ENCODE measurements at places on chromosomes 3 and 15.
A peak's percentile ranks its signal among the peaks of the same experiment; 100 is the strongest.

DNA sequence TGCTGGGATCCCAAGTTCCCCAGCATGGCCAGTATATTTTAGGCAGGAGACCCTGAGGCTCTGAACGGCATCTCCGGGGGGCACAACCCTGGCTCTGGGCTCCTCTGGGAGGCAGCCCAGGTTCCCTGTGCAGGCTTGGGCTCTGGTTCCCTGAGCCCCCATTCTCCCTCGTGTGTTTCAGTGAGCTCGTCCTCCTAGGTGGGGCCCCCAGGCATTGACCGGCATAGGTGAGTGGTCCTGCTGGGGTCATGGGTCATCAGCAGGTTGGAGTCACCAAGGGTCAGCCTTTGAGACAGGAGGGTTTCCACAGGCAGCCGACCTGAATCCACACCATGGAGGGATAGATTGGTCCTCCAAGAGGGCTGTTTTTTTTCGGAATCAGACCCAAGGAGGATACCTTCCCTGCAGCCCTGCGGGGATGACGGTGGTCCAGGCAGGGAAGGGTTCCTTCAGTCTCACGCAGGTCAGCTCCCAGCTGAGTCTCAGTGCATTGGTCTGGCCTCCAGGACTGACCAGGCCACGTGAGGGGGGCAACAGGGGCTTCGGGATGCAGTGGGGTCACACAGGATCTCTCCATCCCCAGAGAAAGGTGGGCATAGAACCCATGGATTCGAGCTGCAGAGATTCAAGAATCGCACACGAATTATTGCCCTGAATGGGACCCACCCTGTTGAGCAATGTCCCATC lies 226.0 kb downstream of the SNRPN start:
- no peak for DNase-seq

GRCh38 chr3:111768571-111769100 lies 90.4 kb upstream of the PHLDB2 start:
- peak; percentile 95 for DNase-seq

GRCh38 chr15:100235030-100235617 lies 106.7 kb downstream of the ADAMTS17 start:
- no peak for DNase-seq

- peak; percentile 81 for DNase-seq
These were observed 80.3 kb downstream of the TM4SF4 start for GRCh38 chr3:149554826-149555225.

- DNase-seq: no peak
These were observed 210.0 kb upstream of the IGF1R start for GRCh38 chr15:98438326-98438725.

DNA sequence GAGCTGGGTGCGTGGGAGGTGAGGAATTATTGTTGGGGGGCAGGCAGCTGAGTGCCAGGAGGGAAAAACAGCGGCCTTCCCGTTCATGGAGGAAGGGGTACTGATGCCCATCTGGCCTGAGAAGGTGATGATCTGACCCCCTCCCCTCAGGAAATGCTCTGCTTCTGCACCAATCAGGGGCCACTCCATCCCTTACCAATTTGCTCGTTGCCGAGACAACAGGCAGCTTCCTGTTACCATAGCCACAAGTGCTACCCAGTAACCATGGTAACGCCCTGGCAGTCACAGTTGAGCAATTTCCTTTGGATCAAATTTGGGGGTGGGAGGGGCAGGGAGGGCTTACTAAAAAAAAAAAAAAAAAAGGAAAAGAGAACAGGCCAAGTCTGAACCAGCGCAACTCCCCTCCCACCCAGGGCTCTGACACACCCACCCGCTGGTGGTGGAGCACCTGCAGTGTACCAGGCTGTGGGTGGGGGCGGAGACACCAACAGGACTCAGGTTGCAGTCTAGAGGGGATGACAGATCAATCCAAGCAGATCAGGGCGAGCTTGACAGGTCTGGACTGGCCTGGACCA lies 13.7 kb downstream of the CELF6 start:
- DNase-seq: peak; percentile 62

DNA sequence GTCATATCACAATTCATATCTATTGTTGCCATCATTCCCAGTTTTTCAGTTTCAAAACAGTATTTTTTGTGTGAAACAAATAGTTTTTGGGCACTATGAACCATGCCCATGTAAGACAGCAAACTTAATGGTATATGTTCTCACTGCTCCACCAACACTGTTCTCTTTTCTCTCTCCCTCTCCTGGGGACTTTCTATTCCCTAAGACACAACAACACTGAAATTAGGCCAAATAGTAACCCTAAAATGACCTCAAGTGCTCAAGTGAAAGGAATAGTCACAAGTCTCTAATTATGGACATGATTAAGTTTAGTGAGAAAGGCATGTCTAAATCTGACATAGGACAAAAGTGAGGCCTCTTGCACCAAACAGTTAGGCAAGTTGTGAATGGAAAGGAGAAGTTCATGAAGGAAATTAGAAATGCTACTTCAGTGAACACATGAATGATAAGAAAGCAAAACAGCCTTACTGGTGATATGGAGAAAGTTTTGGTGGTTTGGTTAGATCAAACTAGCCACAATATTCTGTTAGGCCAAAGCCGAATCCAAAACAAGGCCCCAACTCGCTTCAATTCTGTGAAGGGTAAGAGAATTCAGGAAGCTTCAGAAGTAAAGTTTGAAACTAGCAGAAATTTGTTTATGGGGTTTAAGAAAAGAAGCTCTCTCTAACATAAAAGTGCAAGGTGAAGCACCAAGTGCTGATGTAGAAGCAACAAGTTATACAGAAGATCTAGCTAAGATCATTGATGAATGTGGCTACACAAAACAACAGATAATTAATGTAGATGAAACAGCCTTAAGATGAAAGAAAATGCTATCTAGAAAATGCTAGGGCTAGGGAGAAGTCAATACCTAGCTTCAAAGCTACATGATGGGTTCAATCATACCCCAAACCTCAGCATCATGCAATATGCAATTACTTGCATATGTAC lies 104.2 kb downstream of the CBLB start:
- no peak for DNase-seq

DNA sequence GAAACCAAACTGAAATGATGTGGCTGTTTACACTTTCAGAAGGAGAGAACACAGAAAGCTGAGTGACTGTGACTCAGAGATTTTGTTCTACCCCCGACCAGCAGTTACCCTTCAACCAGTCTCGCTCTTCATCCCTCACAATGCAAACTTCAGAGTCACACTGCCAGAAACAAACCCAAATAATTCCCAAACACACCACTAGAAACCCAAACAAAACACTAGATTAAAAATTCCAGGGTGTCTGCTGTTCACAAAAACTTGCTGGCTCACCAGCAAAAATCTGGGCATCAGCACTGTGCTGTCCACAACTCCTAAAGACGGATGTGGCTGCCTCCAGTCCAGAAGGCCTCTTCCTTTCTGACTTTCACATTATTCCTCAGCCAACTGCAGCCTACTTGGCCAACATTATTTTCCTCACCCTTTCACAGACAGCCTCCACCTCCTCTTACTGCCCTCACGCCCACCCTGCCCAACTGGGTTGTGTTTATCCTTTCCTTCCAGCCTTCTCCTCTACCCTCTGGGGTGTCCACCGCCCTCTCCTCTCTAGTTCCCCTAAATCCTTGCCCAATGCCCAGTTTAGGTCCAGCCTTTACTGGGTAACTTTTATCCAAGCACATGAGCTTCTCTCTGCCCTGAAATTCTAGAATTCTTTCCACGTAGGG lies 71.4 kb downstream of the MECOM start:
- DNase-seq: no peak

- DNase-seq: peak; percentile 77
These were observed 199.8 kb upstream of the ALCAM start for GRCh38 chr3:105166893-105167292.

- DNase-seq: no peak
These were observed 183.3 kb upstream of the BHLHE40 start for GRCh38 chr3:4795905-4796304.

DNA sequence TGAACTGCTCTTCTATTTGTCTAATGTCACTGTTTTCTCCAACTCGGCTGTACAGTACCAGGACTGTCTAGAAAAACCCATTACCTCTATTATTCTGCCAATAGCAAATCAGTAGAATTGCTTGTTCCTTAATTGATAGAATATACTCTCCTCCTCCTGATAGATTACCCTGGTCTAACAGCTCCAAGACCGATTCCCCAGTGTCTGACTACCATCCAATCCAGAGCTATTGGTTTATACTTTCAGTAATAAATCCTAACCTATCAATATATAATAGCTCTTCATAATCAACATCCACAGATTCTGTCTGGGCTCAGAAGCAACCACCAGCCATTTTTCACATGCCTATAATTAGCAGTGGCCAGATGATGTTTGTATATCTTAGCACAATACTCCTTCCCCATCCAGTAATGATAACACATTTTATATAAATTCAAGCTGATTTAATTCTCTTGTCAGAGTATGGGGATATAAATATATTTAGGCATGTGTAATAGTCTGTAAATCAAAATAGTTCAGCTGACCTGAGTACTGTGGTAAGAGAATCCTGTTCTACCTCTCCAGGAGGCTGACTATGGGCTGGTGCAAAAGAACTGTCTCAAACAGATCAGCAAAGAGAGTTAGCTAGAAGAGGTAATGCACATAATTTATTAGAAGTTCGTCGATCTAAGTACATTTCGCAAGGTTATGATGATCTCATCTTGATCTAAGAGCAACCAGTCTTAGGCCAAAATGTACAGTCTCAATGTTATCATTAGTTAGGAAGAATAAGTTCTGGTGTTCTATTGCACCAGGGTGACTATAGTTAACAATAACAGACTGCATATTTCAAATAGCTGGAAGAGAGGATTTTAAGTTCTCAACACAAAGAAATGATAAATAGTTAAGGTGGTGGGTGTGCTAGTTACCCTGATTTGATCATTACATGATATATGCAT lies 193.4 kb downstream of the SHOX2 start:
- DNase-seq: no peak

DNA sequence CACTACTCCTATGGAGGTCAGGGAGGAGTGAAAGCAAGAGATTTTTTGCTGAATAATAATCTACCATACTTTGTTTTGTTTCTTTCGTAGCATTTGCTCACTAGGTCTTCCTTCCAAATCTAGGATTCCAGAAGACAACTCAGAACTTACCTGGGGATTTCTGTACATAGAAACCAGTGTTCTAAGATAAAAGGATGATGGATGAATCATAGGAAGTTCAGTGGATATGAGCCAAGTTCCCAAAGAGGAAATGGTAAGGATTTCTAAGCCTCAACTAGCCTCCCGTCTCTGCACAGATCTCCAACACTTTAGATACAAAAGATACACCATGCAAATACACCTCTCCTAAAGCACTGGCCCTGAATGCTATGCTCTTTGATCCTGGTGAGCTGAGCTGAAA lies 283.9 kb downstream of the TAFA4 start:
- DNase-seq: no peak

DNA sequence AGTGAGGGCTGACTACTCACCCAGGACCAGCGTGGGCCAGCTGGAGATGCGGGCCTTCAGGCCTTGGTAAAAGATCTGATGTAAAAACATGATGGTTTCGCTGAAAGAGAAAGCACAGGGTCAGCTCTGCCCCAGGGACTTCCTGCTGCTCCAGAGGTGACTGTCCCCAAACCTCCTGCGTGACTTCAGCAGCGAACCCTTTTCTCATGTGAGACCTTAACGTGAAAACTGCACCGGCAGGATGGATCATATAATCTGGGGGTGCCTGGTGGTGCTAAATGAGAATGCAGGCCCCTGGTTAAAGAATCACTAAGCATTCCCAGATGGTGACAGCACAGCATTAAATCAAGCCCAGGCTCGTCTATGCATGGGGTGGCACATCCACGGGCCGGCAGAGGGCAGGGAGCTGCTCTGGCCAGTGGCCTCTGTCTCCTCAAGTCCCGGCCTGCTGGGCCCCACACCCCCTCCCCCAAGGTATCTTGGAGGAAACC lies 55.4 kb downstream of the RASGRF1 start:
- DNase-seq: peak; percentile 23

- DNase-seq: peak; percentile 54
These were observed 3.5 kb downstream of the PLEKHO2 start for GRCh38 chr15:64845183-64845611.

- peak; percentile 40 for DNase-seq
These were observed 119.0 kb upstream of the DLG1 start for GRCh38 chr3:197417441-197417840.

DNA sequence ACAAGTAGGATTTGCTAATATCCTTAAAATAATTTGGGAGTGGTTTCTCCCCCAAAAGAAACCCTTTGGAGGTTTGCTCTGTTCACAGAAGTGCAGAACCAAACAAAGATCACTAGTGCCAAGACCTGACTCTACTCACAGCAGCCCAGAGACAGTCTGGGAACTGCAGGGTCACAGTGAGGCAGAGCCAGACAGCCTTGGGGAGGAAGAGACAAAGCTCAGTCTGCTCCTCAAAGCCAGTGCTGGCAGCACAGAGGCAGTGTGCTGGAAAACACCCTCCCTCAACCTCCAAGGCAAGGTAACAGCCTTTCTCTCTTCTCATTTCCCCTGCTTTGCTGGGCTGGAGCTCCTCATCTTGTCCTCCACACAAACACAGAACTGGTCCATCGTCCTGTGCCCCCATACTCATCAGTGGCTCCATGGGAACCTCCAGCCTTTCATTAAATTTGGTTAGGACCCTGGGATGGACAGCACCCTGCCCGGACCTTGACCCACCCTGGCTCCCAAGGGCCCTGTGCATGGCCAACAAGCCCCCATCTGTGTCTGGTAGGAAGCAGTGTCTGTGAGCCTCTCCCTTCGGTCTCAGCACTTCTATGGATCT lies 12.6 kb downstream of the RAB6B start:
- no peak for DNase-seq

DNA sequence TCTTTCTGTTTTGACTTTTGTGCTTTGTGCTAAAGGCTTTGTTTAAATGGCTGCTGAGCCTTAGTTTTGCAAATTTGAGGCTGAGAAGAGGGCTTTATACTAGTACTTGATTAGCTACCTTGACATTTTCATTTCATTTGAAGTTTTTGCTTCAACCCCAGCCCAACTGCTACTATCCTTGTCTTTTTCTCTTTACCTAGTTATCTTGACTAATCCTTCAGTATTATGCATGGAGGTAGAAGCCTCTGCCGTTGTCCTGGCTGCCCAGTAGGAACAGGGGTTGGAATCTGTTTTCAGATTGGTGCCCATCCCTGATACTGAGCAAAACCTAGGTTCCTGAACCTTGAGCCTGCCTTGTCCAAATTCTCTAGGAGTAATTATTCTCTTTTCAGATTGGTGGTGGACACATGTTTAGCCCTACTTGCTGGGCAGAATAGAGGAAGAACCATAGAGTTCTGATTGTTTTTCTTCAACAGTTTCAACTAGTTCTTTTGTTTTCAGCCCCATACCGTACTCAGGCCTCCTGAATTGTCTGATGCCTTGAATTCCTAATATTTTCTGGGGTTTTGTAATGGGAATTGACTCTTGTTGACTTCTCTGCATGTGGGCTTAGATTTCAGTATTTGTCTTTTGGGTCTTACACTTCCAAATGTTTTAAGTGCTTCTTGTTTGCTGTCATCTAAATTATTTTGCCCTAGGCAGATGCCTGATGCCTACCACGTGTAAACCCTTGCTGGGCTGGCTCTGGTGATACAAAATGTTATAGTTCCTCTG lies 143.2 kb downstream of the DOCK3 start:
- DNase-seq: no peak

DNA sequence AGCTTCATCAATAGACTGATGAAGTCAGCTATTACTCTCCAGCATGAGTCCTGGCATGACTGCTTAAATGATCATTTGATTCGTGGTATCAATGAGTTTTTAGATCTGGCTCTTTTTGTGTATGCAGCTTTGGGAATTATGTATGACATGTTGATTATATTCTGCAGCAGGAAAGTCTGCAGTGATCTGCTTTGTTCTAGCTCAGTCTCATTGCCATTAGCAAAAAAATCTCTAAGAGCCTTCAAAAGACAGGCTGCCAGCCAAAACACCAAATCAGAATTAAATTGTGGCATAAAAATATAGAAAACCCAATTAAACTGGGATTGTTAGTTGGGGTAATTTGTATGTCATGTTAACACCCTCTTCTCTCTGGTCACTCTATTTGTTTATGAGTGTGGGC lies 1021.0 kb upstream of the SEMA6D start:
- DNase-seq: no peak

Measured in EH (cell line).